Esophagus squamous epithelium (tissue), 5 donors: ENCODE measurements at places on chromosomes 3 and 15.

- DNase-seq: no peak
Measured at GRCh38 chr3:23996095-23996524, 51.0 kb downstream of the NR1D2 start.

GRCh38 chr3:138888560-138888959, 53.8 kb upstream of the PIK3CB start:
- DNase-seq: no peak

DNA sequence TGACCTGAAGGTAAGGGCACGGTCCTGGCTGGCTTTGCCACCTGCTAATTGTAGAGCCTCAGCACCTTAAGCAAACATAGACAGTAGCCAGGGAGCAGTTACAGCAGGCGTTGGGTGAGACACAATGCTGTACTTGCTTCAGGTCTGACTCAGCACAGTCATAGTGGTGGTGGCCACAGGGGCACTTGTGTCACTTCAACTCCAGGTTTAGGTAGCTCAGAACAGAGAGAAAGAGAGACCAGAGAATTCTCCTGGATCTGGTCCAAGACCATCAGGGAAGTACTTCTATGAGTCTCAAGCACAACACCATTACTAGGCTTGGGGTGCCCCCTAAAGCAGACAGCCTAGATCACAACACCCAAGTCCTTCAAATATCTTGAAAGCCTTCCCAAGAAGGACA, 204.4 kb downstream of the OTOL1 start:
- DNase-seq: no peak

GRCh38 chr15:69424001-69424400, 9.9 kb downstream of the KIF23 start:
- no peak for DNase-seq

DNA sequence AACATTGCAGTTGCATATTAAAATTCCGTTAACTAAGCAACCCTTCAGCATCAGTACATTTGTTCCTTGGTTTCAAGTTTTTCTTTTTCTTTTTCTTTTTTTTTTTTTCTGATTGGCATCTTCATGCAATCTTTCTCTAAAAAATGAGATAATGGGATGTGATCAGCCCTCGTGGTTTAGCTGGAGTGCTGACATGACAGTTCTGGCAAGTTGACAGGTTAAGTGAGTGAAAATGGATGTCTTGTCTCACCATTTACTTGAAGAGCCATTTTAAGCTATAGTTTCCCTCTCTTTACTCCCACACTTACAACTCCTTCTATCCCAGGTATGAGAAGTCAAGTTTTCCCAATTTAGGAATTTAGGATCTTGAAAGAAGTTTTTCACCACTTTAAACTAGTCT, 495.2 kb downstream of the ROBO2 start:
- no peak for DNase-seq

DNA sequence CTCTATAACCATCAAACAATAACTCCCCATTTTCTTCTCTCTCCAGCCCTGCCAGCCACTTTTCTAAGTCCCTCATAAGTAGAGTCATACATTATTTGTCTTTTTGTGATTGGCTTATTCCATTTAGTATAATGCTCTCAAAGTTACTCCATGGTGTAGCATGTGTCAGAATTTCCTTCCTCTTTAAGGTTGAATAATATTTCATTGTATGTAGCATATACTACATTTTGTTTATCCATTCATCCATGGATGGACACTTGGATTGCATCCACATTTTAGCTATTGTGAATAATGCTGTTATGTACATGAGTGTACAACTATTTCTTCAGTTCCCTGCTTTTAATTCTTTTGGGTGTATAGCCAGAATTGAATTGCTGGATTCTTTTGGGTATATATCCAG, 138.4 kb downstream of the ATG7 start:
- no peak for DNase-seq

GRCh38 chr3:21073561-21073960, 677.4 kb downstream of the ZNF385D start:
- DNase-seq: no peak

- no peak for DNase-seq
Measured at GRCh38 chr15:39417366-39418134, 163.3 kb upstream of the THBS1 start.

DNA sequence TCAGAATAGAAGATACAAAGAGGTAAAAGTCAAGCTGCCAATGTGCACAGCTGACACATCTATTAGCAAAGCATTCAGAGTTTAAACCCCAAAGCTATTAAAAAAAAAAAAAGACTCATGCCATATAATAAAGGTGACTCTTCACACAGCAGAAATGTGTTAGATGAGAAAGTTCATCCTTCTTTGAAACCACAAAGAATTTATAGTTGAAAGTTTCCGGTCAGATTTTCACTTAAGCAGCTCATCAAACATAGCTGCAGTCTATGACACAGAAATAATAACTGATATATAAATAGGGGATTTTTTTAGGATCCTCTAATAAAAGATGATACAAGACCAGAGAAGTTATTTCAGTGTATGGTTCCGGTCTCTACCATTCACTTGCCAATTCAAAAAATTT, 76.6 kb downstream of the WWTR1 start:
- DNase-seq: no peak

DNA sequence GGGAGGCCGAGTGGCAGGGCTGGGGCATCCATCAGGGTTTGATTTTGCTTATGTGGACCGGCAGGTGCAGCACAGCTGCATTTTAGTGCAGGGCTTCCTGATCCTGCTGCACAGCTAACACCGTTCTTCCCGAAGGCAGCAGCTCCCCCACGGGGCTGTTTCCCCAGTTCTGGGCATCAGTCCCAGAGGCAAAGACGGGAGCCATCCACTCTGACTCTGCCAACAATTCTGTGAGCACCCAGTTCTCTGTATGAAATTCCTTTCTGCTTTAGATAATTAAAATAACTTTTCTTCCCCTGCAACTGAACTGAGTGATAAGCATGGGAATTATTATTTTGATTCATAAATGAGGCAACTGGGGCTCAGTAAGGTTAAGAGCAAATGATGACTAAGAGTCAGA, 262.9 kb upstream of the ATP10A start:
- no peak for DNase-seq

DNA sequence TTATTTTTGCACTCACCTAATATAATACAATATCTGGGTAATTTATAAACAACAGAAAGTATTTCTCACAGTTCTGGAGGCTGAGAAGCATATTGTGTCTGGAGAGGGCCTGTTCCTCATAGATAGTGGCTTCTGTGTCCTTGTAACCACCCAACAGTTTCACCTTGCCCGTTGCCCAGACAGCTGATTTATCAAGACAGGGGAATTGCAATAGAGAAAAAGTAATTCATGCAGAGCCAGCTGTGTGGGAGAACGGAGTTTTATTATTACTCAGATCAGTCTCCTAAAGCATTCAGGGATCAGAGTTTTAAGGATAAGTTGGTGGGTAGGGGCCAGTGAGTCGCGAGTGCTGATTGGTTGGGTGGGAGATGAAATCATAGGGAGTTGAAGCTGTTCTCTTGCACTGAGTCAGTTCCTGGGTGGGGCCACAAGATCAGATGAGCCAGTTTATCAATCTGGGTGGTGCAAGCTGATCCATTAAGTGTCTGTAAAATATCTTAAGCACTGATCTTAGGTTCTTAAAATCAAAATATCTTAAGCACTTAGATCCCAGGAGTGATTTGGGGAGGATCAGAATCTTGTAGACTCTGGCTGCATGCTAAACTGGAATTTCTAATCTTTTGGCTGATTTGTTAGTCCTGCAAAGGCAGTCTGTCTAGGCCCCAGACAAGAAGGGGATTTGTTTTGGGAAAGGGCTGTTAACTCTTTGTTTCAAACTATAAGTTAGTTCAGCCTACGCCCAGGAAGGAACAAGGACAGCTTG, 33.9 kb upstream of the C15orf39 start:
- no peak for DNase-seq

DNA sequence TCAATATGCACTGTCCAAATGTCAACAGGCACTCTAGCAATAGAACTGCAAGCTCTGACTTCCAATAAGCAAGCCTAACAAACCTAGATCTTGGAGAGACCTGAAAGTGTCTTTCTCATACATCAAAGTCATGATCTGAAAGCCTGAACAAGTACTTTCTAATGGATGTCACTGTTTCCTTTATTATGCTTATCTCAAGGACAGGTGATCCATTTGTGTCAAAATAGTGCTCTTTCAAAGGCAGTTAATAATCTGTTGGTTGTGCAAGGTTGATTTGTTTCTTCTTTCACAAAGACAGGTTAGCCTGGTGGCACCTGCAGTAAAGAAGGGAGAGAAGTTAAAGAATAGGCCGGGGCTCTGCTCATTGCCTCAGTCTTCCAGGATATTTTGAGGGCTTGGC, 146.8 kb downstream of the EPHB1 start:
- DNase-seq: no peak

DNA sequence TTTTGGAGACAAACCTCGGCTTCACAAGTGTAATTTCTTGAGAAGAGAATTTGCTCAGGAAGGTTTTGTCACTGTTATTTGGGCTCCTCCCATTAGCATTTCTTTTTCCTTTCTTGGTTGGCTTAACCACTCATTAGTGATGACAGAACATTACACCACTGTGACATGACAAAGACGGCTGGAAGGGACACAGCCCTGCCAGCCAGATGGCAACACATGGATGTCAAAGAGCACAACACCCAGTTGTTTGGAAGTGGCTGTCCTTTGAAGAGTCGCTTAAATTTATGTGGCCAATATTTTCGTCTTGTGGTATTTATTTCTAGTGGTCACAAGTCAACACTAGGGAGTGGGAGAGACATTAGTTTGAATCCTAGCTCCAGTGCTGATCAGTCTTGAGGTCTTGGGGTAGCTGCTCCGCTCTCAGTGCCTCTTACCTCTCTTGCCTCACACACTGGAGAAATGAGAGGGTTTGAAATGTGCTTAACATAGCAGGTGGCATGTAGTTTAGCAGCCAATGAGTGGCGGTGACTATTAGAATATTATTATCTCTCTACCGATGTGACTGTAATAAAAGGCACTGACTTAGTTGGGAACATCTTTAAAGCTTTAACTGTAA, 92.8 kb downstream of the FRMD4B start:
- no peak for DNase-seq

GRCh38 chr3:23837691-23838090, 31.9 kb downstream of the UBE2E1 start:
- no peak for DNase-seq

DNA sequence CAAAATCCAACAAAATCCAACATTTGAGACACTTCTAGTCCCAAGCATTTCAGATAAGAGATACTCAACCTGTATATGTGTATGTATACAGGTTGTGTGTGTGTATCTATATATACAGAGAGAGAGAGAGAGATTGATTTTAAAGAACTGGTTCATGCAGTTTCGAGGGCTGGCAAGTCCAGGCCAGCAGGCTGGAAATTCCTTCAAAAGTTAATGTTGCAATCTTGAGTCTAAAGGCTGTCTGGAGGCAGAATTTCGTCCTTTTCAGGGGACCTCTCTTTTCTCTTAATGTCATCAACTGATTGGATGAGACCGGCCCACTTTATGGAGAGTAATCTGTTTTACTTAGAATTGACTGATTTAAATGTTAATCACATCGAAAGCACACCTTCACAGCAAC, 199.6 kb upstream of the IL12A start:
- no peak for DNase-seq

- DNase-seq: no peak
Measured at GRCh38 chr15:96209285-96209735, 121.2 kb upstream of the NR2F2 start.

DNA sequence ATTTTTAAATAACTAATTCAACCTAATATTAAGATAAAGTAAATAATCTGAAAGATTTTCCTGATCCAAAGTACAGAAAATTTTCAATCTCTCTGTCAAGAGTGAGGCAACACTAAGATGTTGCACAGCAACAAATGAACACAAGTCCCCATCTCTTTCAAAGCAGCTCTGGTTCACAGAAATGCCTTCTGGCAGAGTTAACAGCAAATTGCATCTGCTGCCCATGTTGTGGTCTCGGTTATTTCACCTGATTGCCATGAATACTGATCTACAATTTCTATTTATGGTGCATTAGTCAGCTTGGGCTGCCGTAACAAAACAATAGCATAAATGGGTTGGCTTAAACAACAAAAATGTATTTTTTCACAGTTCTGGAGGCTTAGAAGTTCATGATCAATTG, 167.3 kb downstream of the BCHE start:
- no peak for DNase-seq

GRCh38 chr3:128895843-128896697, 16.6 kb downstream of the ACAD9 start:
- DNase-seq: no peak

DNA sequence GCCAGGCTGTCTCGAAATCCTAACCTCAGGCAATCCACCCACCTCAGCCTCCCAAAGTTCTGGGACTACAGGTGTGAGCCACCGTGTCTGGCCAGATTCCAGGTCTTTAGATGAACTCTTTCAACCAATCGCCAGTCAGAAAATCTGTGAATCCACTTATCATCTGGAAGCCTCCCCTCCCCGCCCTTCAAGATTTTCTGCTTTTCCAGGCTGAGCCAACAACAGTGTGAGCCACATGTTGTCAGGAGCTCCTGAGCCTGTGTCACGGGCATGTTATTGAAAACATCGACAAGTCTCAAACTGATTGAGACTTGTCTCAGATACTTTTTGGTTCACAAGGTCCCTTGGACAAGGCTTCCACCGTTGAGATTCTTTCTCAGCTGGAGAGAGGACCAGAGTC, 52.0 kb upstream of the TRPM1 start:
- DNase-seq: no peak

DNA sequence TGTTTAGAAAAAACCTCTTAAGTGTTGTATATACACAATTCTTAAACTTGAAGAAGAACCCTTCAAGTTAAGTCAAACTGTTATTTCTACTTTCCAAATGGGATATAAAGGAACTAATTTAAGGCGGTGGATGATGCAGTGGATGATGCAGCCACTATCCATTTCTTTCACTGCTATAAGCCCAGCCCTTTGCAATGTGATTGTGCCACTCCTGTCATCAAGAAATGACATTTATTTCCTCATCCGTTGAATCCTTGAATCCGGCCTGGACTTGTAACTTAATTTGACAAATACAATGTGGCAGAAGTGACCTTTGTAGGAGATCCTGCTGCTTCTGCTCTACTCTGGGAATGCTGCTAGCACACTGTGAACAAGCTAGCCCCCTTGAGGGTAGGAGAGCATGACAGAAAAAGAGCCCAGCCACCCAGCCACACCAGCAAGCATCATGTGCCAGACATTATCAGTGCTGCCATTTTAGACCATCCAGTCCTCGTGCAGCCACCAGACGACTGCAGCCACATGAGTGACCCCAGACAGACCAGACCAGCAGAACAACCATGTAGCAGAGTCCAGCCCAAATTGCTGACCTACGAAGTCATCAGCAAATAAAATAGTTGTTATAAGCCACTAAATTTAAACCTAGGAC, 47.4 kb downstream of the UACA start:
- no peak for DNase-seq

GRCh38 chr15:85168642-85169173, 187.1 kb downstream of the PDE8A start:
- DNase-seq: no peak

GRCh38 chr15:67720556-67721175, 104.6 kb upstream of the SKOR1 start:
- no peak for DNase-seq
